ENCODE measurements at places on chromosomes 16 and 17.

GRCh38 chr17:54426296-54426886 lies 474.3 kb upstream of the TOM1L1 start:
- DNase-seq: no peak

- DNase-seq: no peak
Measured at GRCh38 chr17:14903854-14904253, 361.3 kb downstream of the PMP22 start.

- no peak for DNase-seq
Measured at GRCh38 chr16:70685061-70685937, 554 bp downstream of the MTSS2 start.

- DNase-seq: no peak
Measured at GRCh38 chr16:46932802-46933201, 40.7 kb downstream of the DNAJA2 start.
